Hindlimb muscle (tissue), 1 donor: ENCODE measurements at places on chromosomes 12 and 14.

DNA sequence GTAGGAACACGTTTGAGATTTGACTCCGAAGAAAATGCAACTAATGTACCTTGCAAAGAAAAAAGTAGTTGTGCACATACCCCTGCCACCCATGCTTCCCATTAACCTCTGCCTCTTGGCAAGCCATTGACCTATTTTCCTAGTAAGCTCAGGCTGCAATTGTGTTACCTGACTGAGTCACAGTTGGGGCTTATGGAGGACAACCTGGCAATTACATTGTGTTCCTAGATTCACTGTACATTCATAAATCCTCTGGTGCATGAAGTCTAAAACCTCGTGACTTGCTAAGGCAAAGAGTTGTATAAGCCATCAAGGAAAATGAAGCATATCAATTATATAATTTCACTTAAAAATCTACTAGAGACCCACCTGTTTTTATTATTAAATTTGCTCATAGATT, 62.0 kb upstream of the DUSP6 start:
- DNase-seq: no peak

- DNase-seq: no peak
Measured at GRCh38 chr14:36471431-36471830, 48.6 kb downstream of the NKX2-1 start.

DNA sequence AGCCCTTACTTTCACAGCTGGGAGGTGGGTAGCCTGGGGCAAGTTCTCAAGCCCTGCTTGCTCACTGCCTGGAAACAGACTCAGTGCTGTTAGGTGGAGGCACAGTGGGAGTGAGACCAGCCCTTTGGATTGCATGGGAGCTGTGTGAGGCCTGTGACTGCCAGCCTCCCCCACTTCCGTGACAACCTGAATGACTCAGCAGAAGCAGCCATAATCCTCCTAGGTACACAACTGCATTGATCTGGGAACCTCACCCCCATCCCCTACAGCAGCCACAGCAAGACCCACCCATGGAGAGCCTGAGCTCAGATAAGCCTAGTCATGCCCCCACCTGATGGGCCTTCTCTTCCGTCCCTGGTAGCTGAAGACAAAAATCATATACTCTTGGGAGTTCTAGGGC, 26.4 kb downstream of the ALG10 start:
- no peak for DNase-seq

DNA sequence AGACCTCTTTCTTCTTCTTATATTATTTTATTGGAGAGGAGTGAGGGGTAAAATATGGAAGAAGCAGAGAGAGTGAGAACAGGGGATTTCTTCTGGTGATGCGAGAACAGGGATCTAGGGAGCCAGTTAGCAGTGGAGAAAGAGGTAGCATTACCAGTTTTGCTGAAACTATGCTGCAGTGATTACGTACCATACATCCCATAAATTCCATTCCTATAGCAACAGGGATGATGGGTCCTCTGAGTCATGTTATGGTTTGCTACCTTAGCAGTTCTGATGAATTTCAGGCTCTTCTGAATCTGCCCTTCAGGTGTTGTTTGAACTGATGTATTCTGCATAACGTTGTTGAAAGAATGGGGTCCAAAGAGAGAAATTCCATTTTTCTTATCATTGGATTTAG, 625.4 kb upstream of the LRFN5 start:
- DNase-seq: no peak

GRCh38 chr12:49974677-49975317, 2.0 kb downstream of the AQP6 start:
- peak; percentile 67 for DNase-seq

- no peak for DNase-seq
Measured at GRCh38 chr12:53768976-53769375, 17.2 kb upstream of the CISTR start.

DNA sequence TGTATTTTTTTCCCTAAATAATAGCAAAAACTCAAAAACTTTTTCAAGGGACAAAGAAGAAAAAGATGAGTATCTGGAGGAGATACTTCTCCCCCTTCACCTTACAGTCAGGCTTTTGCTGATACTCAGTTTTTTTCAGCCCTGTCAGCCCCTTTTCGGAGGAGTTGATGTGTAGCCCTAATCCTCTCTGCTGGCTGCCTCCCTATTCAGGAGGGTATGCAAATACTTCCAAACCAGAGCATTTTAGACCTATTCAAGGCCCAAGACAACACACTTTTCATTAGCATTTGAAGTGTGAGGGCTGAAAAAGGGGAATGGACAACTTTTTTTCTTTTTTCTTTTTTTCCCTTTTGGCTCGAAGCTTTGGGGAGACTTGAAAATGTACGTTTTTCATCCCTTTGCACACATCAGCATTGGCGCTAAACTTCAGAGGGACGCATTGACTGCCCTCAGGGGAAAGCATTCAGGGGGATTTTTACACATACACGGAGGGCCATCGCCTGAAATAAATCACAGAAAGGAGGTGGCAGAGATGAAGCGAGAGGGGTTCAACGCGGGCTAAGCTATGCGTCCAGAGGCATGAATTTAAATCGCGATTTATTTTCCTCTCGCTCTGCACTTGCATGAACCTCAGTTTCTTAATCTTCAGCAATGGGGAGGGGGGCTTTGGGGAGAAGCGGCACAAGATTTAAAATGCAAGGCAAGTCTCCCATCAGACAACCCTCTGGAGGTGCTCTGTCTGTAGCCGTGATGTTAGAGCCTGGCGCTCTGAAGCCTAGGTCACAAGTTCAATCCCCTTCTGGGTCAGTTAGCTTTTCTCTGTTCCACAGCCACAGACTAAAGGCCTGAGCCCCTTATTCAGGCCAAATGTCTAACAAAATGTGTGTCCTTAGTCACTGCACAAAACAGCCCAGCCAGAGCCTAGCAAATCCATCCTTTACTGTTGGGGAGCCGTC, 86.3 kb downstream of the ASCL1 start:
- DNase-seq: no peak

GRCh38 chr12:116665666-116666304, 72.1 kb downstream of the SPRING1 start:
- no peak for DNase-seq

GRCh38 chr12:102095677-102096263, 24.1 kb downstream of the NUP37 start:
- DNase-seq: peak; percentile 15

DNA sequence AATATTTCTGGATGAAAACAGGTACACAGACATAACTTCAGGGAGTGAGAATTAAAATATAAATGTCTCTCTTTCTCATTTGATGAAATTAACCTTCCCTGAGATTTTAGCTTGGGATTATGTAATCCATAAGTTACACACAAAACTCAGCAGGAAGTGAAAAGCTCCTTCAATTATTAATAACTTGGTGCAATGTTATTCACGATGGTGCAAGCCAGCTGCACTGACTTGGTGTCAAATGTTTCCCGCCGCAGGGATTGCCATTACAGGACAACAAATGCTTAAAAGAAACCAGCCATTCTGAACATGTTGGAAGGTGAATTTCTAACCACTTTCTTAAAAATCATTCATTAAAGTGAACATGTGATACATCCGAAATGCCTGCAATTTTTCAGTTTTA, 250.4 kb downstream of the FOXN3 start:
- no peak for DNase-seq

- no peak for DNase-seq
Measured at GRCh38 chr12:124162151-124163110, 132.5 kb upstream of the RFLNA start.

- no peak for DNase-seq
Measured at GRCh38 chr12:121248622-121249021, 38.7 kb downstream of the P2RX4 start.

DNA sequence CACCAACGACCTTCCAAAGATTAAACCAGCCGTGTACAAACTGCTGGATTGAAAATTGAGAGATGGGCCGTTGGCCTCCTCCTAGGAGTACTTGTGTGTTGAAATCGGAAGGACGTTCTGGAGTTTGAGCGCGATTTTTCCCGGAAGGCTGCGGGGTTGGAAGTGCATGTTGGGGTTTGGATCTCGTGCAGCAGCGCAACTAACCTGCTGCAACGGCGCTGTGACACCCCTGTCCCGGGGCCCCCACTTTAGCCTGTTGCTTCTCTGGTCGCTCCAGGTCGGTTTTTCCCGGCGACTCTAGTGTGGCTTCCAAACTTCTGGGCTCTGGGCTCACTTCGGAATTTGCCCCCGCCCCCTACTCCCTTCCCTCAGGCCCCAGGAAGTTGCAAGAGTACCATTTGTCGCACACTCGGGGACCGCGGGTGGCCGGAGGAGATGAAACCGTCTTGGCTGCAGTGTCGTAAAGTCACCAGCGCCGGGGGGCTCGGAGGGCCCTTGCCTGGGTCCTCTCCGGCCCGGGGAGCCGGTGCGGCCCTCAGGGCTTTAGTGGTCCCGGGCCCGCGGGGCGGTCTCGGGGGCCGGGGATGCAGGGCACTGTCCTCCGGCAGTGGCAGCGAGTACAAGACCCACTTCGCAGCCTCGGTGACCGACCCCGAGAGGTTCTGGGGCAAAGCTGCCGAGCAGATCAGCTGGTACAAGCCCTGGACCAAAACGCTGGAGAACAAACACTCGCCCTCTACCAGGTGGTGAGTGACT, at the start of gene ACSS3:
TSS of gene ACSS3 (plus strand) at position 394 of the 756 bp plus-strand sequence. CDS start at position 436, 42 bp downstream.
- DNase-seq: peak; percentile 76

- DNase-seq: no peak
Measured at GRCh38 chr12:71610031-71610795, 53.4 kb downstream of the ZFC3H1 start.

- DNase-seq: no peak
Measured at GRCh38 chr12:105239304-105239703, 3.3 kb upstream of the APPL2 start.

- peak; percentile 81 for DNase-seq
Measured at GRCh38 chr14:52950410-52950897, 396 bp downstream of the FERMT2 start.

- DNase-seq: no peak
Measured at GRCh38 chr12:9319842-9320173, 111.6 kb upstream of the PZP start.

- no peak for DNase-seq
Measured at GRCh38 chr14:23181946-23182345, 1.5 kb downstream of the SLC7A8 start.

DNA sequence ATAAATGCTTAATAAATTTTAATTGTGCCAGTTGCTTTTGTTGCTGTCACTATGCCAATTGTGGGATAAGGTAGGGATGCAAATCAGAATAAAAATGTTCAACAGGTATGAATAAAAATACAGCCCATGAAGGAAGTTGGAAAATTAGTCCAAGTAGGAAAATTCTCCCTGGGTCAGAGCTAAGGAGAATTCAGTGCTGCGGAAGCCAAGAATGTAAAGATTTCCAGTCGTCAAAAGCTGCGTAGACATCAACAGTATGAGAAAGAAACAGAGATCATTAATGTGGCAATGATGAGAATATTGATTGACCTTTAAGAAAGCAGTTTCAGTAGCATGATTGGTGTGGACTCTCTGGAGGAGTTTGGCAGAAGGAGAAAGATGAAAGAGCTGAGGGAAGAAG, 87.9 kb downstream of the PLEKHA5 start:
- no peak for DNase-seq

- DNase-seq: no peak
Measured at GRCh38 chr12:19263672-19264071, 134.1 kb downstream of the PLEKHA5 start.

DNA sequence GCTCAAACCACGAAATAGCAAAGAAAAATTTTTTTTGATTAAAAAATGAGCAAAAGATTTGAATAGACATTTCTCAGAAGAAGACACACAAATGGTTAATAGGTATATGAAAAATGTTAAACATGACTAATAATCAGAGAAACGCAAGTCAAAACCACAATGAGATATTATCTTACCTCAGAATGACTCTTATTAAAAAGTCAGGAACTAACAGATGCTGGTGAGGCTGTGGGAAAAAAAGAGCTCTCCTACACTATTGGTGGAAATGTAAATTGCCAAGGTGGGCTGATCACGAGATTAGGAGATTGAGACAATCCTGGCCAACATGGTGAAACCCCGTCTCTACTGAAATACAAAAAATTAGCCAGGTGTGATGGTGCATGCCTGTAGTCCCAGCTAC, 315.5 kb upstream of the FLRT2 start:
- DNase-seq: no peak

- no peak for DNase-seq
Measured at GRCh38 chr12:1977588-1977987, 26.7 kb downstream of the DCP1B start.

DNA sequence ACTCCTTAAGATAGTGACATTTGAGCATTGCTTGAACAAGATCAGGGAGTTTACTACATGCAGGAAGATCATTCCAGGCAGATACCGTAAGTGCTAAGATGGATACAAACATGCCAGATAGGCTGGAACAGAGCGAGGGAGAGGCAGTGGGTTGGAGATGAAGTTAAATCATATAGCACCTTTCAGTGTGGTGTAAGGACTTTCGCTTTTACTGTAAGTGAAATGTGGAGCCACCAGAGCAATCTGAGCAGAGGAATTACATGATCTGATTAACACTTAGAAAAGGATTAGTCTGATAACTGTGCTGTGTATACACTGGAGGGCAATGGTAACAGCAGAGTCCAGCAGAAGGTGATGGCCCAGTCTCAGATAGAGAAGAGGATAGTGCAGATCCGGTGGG, 163.0 kb upstream of the SSTR1 start:
- no peak for DNase-seq

- DNase-seq: no peak
Measured at GRCh38 chr12:41310367-41310766, 122.2 kb downstream of the PDZRN4 start.

DNA sequence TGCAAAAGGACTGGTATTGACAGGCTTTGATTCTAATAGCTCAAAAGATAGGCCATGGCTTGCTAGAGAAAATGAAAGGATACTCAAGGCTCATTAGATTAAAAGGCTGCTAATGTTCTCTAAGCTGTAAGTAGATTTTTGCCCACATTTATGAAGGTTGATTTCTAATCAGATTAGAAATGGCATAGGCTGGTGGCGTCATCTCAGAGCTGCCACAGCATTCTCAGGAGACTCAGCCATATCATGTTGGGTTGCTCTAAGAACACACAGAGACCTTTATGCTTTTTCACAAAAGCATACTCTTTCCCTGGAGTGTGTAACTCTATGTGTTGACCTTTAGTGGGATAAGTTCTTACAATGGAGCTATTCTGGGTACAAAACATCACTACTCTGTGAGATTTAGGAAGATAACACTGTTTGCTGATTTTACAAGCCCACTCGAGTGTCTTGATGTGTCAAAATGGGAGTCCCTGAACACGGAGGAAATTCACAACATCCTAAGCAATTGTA, 576.0 kb downstream of the NRXN3 start:
- DNase-seq: no peak

- no peak for DNase-seq
Measured at GRCh38 chr14:49991491-49991890, 98.6 kb downstream of the ARF6 start.

- DNase-seq: no peak
Measured at GRCh38 chr12:96457191-96457930, 32.0 kb upstream of the CFAP54 start.

DNA sequence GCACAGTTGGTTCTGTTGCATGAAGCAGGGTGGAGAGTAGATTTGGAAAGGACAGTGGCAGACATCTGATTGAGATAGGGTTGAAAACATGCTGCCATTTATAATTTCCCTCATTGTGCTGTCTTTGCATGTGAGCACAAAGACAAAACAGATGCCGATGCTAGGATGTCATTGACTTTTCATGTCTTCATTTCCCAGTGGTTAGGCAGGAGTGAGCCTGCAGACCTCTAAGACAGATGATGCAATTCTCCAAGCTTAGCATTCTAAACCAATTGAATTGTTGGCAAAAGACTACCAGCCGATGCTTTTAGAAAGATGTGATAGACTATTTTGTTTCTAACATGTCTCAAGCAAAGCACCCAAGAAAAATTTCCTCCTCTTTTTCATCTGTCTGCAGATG, 37.1 kb upstream of the PELI2 start:
- no peak for DNase-seq

GRCh38 chr14:49879646-49880204, 13.2 kb upstream of the ARF6 start:
- no peak for DNase-seq
